CD14-positive monocyte (primary cell): ENCODE measurements at places on chromosomes 13 and 19.

GRCh38 chr19:37309834-37310575 is 60.9 kb upstream of the ZNF527 start:
- no peak for DNase-seq

GRCh38 chr13:96544957-96545356 is 449.3 kb downstream of the OXGR1 start:
- DNase-seq, result no peak

GRCh38 chr19:23321953-23322549 is 71.9 kb upstream of the ZNF724 start:
- no peak for DNase-seq

GRCh38 chr13:112446347-112446861 is 70.2 kb downstream of the SPACA7 start:
- no peak for DNase-seq

DNA sequence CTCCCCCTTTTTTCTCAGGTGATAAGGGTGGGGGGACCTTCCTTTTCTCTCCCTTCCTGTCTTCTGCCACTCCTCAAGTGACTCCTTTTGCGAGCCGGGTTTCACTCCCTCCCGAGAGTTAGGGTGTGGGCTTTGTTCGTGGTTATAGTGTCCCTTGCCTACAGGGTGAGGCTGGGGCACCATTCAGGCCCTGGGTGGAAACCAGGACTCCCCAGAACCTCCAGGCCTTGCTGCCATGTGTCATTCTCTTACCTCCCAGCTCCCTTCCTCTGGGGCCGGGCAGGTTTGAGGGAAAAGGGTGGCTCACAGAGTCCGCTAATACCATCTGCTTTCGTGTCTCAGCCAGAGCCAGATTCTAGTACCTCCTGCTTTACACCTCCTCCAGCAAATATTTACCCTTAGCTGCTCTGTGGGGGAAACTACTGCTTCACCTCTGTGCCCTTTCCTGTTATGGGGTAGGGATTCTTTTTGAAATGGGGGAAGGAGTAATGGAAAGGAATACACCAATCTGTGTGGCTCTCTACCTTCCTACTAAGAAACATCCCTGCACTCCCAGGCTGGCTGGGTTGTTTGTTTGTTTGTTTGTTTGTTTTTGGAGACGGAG is 2.8 kb downstream of the ACTN4 start:
- DNase-seq, result no peak

DNA sequence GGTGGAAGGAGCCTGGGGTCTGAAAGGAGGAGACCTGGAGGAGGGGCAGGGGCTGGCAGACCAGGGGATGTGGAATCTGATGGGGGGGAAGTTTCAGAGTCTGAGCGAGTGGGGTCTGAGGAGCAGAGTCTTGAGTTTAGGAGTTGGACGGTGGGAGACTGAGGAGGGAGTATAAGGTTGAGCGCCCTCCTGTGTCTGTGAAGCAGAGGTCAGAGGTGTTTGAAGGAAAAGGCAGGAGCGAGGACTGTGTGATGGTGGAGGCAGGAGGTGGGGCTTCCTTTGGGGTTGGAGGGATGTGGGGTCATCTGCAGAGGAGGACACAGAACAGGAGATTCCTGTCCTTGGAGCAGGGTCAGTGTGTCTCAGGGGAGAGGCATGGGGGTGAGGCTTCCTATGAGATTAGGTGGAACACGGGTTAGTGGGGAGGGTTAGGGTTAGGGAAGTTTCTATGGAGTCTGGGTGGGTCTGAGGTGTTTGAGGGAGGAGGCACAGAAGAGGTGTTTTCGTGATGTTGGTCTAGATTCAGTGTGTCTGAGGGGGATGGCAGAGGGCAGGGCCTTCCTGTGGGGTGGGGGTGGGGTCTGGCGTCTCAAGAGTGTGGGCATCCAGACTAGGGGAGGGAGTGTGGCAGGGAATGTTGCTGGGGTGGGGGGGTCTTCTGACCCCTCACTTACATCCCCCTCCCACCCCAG is 8.3 kb downstream of the RYR1 start:
- DNase-seq, result no peak

- peak; percentile 96 for DNase-seq
Observed at GRCh38 chr19:50724522-50725217, 1.5 kb downstream of the CLEC11A start.

DNA sequence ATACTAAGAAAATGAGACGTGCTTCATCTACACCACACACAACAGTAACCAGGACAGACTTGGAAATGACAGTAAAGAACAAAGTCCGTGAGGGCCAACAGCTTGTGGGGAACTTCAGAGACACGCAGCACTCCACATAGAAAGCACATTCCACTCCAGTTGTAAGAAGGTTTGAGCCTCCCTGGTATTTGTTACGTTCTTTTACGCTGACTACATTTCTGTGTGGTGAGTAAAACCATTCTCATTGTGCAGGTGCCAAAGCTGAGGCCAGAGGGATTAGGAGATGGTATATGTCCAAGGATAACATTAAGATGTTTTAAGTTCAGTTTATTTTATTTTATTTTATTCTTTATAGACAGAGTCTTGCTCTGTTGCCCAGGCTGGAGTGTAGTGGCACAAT is 1189.9 kb downstream of the UQCRFS1 start:
- DNase-seq, result no peak

- no peak for DNase-seq
Observed at GRCh38 chr13:97948041-97948440, 5.4 kb upstream of the IPO5 start.

DNA sequence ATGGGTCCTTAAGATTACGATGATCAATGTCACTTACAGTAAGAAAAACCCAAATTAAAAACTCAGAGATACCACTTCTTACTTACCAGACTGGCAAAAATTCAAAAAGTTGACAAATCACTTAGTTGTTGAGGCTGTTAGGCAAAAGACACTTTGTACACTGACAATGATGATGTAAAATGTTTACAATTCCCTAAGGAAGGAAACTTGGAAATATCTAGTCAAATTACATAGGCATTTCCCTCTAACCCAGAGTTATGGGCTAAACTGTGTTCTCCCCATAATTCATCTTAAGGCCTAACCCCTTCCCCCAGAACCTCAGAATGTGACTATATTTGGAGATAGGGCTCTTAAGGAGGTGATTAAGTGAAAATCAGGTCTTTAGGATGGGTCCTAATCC is 12.0 kb downstream of the TGDS start:
- no peak for DNase-seq

- DNase-seq, result no peak
Observed at GRCh38 chr19:46812977-46813838, 24.8 kb upstream of the SLC1A5 start.

DNA sequence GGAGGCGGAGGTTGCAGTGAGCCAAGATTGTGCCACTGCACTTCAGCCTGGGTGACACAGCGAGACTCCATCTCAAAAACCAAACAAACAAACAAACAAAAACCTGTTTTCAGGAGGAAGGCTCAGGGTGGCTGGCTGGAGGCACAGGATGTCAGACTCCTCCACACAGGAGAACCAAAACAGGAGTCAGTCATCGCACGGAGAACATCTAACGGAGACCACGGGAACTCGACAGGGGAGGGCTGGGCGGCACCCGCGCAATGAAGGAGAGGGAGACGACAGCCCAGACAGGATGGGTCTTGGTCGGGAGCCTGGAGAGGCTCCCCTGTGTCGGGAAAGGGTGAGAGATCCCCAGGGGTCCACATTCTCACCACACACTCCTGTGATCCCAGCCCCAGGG is 20.8 kb upstream of the SLC7A9 start:
- no peak for DNase-seq

GRCh38 chr13:67042556-67042955 is 187.6 kb downstream of the PCDH9 start:
- no peak for DNase-seq

- DNase-seq, result no peak
Observed at GRCh38 chr19:40553885-40554857, 22.5 kb upstream of the SHKBP1 start.

GRCh38 chr13:51632591-51633362 is 48.5 kb downstream of the WDFY2 start:
- no peak for DNase-seq

DNA sequence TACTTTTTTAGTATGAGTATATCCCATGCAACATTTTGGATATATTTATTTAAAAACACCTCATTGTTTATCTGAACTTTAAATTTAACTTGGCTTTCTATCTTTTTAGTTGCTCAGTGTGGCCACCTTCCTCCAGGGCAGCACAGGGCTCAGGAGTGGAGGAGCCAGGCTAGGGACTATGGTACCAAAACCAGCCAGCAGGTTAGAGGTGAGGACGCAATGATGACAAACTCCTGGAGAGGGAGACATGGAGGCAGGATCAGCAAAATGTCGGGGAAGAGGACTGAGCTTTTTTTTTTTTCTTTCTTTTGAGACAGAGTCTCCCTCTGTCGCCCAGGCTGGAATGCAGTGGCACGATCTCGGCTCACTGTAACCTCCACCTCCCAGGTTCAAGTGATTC is 29.6 kb upstream of the CALM3 start:
- DNase-seq, result no peak

DNA sequence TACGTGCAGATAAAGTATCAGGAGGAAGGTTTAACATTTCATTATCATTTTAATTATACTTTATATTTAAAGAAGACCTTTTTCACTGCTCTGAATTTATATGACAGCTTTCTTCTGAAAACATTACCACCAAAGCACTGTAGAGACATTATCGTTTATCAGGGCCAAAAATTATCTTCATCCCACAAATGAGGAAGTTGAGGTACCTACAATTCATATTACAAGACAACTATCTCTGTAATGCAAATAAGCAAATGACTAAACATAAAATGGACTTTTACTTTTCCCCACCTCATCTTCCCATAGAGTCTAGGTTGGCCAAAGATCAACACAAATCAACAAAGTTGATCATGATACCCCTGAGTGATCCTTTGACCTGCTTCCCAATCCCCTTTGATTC is 30.9 kb upstream of the SMAD9 start:
- no peak for DNase-seq

DNA sequence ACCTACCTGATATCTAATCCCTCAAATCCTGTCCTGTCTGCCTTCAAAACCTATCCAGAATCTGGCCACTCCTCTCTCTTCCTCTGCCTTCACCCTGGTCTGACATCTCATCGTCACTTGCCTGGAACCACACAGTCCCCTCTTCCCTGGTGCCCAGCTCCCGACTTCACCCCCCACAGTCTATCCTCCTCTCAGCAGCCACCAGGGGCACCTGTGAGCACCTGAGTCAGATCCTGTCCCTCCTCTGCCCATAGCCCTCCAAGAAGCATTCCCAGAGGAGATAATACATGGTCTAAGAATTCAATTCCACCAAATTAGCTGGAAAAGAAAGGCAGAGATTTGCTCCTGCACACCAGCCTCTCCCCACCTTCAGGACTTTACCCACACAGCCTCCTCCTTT is 48.9 kb downstream of the ZNRF4 start:
- DNase-seq, result no peak

- DNase-seq, result no peak
Observed at GRCh38 chr19:6032381-6032780, 54.4 kb upstream of the RANBP3 start.

- DNase-seq, result no peak
Observed at GRCh38 chr19:47762615-47763308, 15.7 kb upstream of the SELENOW start.

- DNase-seq, result no peak
Observed at GRCh38 chr19:35220315-35220921, 8.1 kb downstream of the FAM187B start.

DNA sequence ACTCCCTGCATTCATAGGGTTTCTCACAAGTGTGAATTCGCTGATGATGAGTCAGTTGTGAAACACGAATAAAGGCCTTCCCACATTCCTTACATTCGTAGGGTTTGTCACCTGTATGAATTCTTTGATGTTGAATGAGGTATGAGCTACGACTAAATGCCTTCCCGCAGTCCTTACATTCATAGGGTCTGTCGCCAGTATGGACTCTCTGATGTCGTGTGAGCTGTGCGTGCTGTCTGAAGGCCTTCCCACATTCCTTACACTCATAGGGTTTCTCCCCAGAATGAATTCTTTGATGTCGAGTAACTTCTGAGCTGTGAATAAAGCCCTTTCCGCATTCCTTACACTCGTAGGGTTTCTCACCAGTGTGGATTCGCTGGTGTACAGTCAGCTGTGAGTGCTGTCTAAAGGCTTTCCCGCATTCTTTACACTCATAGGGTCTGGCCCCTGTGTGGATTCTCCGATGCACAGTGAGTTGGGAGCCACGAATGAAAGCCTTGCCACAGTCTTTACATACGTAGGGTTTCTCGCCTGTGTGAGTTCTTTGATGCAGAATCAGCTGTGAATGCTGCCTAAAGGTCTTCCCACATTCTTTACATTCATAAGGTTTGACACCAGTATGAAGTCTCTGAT is 30.5 kb upstream of the COX7A1 start:
- DNase-seq, result no peak
